ENCODE measurements at places on chromosomes 7 and 10.
A peak's percentile ranks its signal among the peaks of the same experiment; 100 is the strongest.

- no peaks in the 10 kb centered on the region for H3K4me1 ChIP-seq
- no peaks in the 10 kb centered on the region for H3K36me3 ChIP-seq
- no peaks in the 10 kb centered on the region for H3K27me3 ChIP-seq
- DNase-seq = no peak
- H3K27ac ChIP-seq = no peak overlapping the region
Measured at GRCh38 chr10:21347043-21347784, 178.3 kb downstream of the SKIDA1 start.

GRCh38 chr10:77075926-77076325 is 561.7 kb downstream of the KCNMA1 start:
- H3K4me1 ChIP-seq = no peaks in the 10 kb centered on the region
- DNase-seq = no peak
- no peaks in the 10 kb centered on the region for H3K36me3 ChIP-seq
- H3K27ac ChIP-seq = no peak overlapping the region
- no peaks in the 10 kb centered on the region for H3K27me3 ChIP-seq
- H3K4me3 ChIP-seq = no peak overlapping the region

DNA sequence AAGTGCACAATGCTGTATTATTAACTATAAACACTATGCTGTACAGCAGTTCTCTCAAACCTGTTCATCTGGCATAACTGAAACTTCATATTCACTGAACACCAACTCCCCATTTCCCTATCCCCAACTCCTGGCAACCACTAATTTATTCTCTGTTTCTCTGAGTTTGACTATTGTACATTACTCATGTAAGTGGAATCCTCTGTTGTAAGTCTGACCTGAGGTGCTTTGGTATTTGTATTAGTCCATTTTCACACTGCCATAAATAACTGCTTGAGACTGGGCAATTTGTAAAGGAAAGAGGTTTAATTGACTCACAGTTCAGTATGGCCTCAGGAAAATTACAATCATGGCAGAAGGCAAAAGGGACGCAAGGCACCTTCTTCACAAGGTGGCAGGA is 266.3 kb downstream of the PPP1R3A start:
- no peaks in the 10 kb centered on the region for H3K4me1 ChIP-seq
- no peaks in the 10 kb centered on the region for H3K27me3 ChIP-seq
- DNase-seq = no peak
- no peaks in the 10 kb centered on the region for H3K36me3 ChIP-seq
- H3K4me3 ChIP-seq = no peak overlapping the region

DNA sequence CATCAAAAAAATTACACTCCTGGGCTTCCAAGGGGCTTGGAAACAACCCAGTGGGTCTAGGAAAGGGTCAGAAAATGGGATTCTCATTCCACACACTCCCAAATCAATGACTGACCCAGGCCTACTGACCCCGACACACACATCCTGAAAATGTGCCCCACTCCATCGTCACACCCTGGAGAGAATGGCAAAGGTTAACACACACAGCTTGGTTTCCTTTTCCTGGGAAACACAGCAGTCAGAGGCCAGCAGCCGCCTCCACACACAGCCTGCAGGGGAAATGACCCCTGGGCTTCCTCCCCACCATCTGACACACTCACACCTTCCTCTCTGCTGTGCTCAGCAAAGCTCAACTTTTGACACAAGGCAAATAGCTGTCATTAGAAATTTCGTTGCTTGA is 42.9 kb downstream of the SH3PXD2A start:
- H3K36me3 ChIP-seq = no peaks in the 10 kb centered on the region
- peaks cover 41% of the 10 kb centered on the region for H3K4me1 ChIP-seq
- H3K27me3 ChIP-seq = no peaks in the 10 kb centered on the region
- peak overlapping the region; percentile 79 for H3K27ac ChIP-seq
- no peak overlapping the region for H3K4me3 ChIP-seq

GRCh38 chr10:123309731-123310130 is 155.5 kb downstream of the BUB3 start:
- no peak overlapping the region for H3K27ac ChIP-seq
- no peaks in the 10 kb centered on the region for H3K4me1 ChIP-seq
- H3K27me3 ChIP-seq = no peaks in the 10 kb centered on the region

DNA sequence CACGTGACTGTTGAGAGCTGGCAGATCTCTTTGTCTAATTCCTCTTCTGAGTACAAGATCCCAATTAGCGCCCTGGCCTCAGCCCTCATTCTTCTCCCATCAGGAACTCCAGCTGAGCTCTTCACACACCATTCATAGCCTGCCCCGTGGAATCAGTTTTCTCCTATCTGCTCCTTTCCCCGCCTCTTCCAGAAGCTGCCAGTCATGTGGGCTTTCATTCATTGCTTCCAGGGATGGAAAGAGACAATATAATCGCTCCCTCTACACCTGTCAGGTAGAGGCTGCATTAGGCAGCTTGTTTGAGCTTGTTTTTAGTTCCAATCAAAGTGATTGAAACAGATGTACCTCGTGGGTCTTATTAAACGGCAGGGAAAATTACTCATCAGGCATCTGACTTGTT is 515.8 kb downstream of the TYW1 start:
- H3K27me3 ChIP-seq = no peaks in the 10 kb centered on the region
- no peak for DNase-seq
- no peaks in the 10 kb centered on the region for H3K4me1 ChIP-seq
- no peaks in the 10 kb centered on the region for H3K36me3 ChIP-seq
- no peak overlapping the region for H3K27ac ChIP-seq
- no peak overlapping the region for H3K4me3 ChIP-seq

- H3K36me3 ChIP-seq = no peaks in the 10 kb centered on the region
- DNase-seq = peak; percentile 54
- H3K4me3 ChIP-seq = no peak overlapping the region
- H3K27ac ChIP-seq = no peak overlapping the region
- H3K4me1 ChIP-seq = peaks cover 6% of the 10 kb centered on the region
- no peaks in the 10 kb centered on the region for H3K27me3 ChIP-seq
Measured at GRCh38 chr7:33722383-33723101, 182.8 kb upstream of the BMPER start.

DNA sequence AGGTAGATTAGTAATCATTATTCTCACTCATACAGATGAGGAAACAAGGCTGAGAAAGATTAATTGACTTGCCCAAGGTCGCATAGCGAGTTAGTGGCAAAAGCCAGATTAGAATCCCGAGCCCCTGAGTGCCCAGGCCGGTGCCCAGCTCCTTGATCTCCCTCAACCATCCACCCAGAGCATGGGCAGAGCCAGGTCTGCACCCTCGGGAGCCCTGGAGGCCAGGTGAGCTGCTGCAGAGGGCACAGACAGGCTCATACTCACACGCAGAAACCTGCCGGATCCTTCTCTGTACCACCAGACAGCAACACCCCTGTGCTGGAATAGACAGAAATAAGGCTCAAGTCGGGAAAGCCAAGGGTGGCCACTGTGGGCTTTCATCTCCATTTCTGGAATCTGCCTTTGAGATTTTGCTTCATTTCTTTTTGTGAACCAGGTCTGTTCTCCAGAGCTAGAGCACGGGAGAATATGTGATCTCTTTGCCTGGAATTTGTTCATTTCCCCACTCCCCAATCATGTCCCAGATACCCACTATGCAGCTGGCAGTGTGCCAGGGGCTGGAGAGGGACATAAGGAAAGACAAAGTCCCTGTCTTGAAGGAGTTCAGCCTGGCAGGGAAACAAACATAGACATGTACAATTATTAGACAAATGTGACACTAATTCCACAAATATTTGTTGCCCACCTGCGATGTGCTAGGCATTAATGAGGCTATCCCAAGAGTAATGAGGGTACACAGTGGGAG is 5.5 kb downstream of the AFAP1L2 start:
- H3K27me3 ChIP-seq = peaks cover 45% of the 10 kb centered on the region
- H3K27ac ChIP-seq = no peak overlapping the region
- DNase-seq = no peak
- no peaks in the 10 kb centered on the region for H3K36me3 ChIP-seq
- H3K4me3 ChIP-seq = no peak overlapping the region
- peaks cover 5% of the 10 kb centered on the region for H3K4me1 ChIP-seq

- H3K27me3 ChIP-seq = no peaks in the 10 kb centered on the region
- no peak overlapping the region for H3K27ac ChIP-seq
- H3K4me1 ChIP-seq = no peaks in the 10 kb centered on the region
Measured at GRCh38 chr7:141304291-141304690, 230.4 kb downstream of the TMEM178B start.

- DNase-seq = peak; percentile 98
- peak within 1 kb of the TSS; percentile 71 for H3K4me3 ChIP-seq
- peaks cover 26% of the 10 kb centered on the region for H3K36me3 ChIP-seq
- peak within 1 kb of the TSS; percentile 95 for H3K27ac ChIP-seq
- no peaks in the 10 kb centered on the region for H3K27me3 ChIP-seq
Measured at GRCh38 chr7:101217388-101218235, at the start of the genes PLOD3 and ZNHIT1. PLOD3 (minus strand) TSS chr7:101217581; CDS start chr7:101217274, 307 bp downstream. ZNHIT1 (plus strand) TSS chr7:101218165; CDS start chr7:101218196, 31 bp downstream.

DNA sequence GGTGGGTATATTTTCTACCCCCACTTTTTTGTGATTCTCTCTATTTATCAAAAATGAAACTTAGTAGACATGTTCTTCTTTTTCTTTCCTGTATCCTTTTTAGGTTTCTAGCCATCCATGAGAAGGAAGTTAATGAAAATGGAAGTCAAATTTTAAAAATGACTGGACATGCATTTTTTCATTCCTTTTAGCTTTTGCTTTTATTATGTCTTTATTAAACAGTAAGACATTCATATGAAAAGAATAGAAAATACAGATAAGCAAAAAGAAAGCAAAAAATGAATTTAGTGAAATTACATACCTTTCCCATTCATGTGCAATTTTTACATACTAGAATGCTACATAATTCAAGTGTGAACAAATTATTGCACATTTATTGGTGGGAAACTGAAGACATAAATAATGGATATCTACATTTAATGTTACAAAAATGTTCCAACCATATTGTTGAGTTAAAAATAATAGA is 88.7 kb downstream of the CPED1 start:
- no peaks in the 10 kb centered on the region for H3K27me3 ChIP-seq
- no peak overlapping the region for H3K4me3 ChIP-seq
- DNase-seq = no peak
- no peaks in the 10 kb centered on the region for H3K36me3 ChIP-seq

DNA sequence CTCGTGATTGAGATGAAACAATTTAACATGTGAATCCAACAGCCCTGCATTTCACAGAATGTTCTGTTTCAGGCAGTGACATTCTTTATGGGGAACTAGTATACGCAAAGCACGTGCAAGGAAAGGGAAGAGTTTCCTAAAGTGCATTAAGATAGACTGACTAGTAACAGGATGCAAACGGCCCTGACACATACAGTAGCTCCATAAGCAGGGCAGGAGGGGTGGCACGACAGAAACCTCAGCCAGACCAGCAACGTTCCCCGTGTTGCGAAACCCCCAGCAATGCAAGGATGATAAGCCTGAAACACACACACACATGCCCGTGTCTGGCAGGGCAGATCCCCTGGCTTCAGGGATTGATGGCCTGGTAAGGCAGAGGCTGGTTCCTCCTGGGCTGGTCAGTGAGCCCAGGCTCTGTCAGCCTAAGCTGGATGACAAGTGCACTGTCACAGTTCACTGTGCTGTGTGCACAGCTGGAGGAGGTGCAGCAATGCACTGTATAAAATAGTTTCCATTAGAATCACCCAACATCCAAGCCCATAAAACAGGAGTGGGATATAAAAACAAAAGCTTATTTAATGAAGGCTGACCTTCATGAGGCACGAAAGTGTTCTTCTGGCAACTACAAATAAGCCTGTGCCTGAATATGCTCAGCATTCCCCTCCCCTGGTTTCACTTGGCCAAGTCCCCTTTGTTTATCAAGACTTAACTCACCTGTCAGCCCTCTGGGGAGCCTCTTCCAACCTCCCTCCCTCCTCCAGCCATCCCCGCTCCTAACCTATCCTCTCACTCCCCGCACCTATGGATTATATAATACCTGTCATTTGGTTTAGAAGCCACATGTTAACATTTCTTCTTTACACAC is 88.8 kb downstream of the GSAP start:
- peak; percentile 29 for DNase-seq
- H3K27ac ChIP-seq = no peak overlapping the region
- no peaks in the 10 kb centered on the region for H3K4me1 ChIP-seq
- no peaks in the 10 kb centered on the region for H3K27me3 ChIP-seq

DNA sequence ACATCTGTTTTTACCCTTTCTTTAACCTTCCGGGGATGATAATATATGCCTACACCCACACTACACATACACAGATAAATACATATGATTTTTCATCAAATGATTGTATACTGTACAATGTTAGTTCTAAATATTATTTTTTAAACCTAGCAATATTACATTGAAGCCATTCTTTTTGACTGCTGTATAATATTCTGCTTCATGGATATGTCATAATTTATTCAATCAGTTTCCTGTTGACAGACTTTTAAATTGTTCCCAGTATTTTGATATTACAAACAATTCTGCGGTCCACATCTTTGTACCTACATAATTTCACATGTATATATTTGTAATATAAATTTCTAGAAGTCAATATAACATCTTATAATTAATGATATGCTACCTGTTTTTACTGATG is 59.0 kb upstream of the ITGB1 start:
- no peak for DNase-seq
- no peaks in the 10 kb centered on the region for H3K36me3 ChIP-seq
- no peaks in the 10 kb centered on the region for H3K27me3 ChIP-seq
- H3K4me1 ChIP-seq = no peaks in the 10 kb centered on the region

- peaks cover 2% of the 10 kb centered on the region for H3K27me3 ChIP-seq
- no peaks in the 10 kb centered on the region for H3K4me1 ChIP-seq
- no peak overlapping the region for H3K4me3 ChIP-seq
Measured at GRCh38 chr10:22764639-22765038, 50.3 kb upstream of the PIP4K2A start.

GRCh38 chr10:104424719-104425118 is 71.1 kb downstream of the CFAP58 start:
- no peak overlapping the region for H3K4me3 ChIP-seq
- DNase-seq = no peak
- H3K27me3 ChIP-seq = no peaks in the 10 kb centered on the region
- H3K4me1 ChIP-seq = no peaks in the 10 kb centered on the region

GRCh38 chr7:120760050-120760449 is 97.9 kb downstream of the TSPAN12 start:
- no peak overlapping the region for H3K4me3 ChIP-seq
- DNase-seq = no peak
- H3K36me3 ChIP-seq = no peaks in the 10 kb centered on the region
- no peak overlapping the region for H3K27ac ChIP-seq

DNA sequence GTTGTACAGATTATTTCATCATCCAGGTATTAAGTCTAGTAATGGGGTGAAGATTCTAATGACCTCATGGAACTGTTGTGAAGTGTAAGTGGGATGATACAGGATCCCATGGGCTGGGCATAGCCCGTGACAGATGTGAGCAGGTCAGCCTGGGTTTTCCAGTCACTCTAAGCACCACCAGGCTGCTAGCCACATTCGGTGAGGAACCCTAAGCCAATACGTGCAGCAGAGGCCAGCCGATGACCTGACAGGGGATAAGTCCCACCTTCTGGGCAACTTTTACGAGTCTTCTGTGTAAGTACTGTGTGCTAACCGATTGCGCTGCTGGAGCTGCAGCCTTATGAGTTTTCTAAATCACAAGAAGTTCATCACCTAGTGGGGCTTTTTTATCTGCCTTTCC is 7.3 kb downstream of the ZNF503 start:
- H3K4me3 ChIP-seq = no peak overlapping the region
- H3K4me1 ChIP-seq = peaks cover 9% of the 10 kb centered on the region
- H3K27ac ChIP-seq = no peak overlapping the region
- no peak for DNase-seq
- H3K27me3 ChIP-seq = peaks cover 12% of the 10 kb centered on the region

Data from large intestine (tissue), 12 donors.